ENCODE measurements at places on chromosomes 4 and X.

DNA sequence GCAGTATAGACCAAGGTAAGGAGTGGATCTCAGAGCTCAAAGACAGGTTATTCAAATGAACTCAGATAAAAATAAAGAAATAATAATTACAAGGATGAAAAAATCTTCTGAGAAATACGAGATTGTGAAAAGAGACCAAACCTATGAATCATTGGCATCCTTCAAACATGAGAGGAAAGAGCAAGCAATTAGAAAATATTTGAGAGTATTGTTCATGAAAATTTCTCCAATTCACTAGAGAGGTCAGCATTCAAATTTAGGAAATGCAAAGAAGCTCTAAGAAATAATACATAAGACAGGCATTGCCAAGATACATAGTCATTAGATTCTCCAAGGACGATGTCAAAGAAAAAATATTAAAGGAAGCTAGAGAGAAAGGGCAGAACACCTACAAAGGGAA lies 93.5 kb upstream of the GALNTL6 start:
- no peak for DNase-seq

DNA sequence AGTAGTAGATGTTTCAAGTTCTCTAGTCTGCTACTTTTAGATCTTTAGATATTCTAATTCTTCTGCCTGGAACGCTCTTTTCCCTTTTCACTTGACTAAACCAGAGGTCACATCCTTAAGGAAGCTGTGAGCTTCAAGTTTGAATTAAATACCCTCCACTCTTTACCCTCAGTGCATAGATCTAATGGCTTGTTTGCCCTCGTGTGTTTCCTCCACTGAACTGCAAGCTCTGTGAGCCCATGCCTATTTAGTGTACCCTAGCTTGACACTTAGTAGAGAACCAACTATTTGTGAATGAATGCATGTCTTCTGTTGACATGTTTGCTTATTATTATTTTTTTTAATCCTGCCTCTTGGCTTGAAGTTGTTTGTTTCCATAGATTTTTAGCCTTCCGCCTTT lies 138.3 kb downstream of the PDE5A start:
- no peak for DNase-seq

DNA sequence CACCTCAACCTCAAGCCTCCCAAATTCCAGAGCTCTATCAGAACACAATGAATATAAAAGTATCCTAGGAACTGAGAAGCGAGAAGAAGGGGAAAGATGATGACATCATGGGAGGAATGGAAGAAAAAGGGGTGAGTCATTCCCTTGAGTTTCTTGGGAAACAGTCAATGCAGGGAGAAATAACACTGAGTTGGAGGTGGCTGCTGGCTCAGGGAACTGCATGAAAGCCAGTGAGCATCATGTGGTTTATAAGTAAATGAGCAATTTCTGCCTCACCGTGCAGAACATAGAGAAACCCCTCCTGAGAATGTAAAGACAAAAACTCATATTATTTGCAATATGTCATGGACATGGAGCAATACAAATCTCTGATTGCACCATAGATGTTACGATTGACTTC lies 73.3 kb downstream of the SHOX start:
- DNase-seq, result no peak

- no peak for DNase-seq
Observed at GRCh38 chr4:78671903-78672815, 104.0 kb upstream of the BMP2K start.

DNA sequence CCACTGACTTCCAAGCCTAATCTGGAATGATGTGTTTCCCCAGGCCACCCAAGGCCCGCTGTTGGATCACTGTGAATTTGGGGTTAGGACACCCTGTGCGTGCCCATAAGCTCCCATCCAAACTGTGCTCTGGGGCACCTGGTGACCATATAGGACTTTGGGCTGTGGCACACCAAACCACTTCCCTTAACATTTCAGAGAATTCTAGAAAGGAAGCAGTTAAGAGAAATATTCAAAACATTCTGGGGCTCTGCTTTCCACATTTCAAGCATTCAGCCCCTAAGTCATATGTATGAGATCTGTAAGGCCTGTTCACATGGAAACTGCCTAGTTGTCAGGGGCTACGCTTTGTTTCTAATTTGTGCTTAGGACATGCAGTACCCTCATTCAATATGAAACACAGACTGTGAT lies 14.4 kb downstream of the VGLL1 start:
- DNase-seq, result no peak

- no peak for DNase-seq
Observed at GRCh38 chr4:3328814-3329663, 36.2 kb downstream of the RGS12 start.

DNA sequence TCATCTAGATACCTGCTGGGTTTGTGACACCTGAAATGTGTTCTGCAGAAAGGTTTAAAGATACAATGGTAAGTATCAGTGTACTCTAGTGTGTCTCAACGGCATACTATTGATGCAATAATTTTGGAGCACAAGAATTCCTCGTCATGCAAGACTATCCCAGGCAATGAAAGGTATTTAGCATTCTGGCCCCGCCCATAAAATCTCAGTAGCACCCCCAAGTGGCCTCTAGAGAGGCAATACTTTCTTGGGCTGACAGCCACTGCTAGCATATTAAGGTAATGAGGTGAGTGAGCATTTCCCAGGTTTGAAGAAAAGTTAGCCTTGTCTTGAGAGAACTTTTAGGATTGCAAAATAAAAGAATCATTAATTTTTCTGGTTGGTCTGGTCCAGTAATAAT lies 24.0 kb downstream of the TAB3 start:
- DNase-seq, result no peak

DNA sequence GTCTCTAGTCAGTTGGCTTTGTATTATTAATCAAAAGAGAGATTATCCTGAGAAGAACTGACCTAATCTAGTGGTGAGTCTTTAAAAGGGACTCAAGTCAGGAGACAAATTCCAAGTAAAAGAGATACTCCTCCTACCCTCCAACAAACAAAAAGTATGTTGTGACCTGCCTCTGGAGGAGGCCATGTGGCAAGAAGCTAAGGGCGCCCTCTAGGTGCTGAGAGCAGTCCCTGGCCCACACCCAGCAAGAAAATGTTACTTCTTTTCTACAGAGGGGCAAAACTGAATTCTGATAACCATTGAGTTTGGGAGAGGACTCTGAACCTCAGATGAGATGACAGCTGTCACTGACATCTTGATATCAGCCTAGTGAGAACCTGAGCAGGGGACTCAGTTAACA lies 953.6 kb upstream of the AGA start:
- DNase-seq, result no peak

- DNase-seq, result no peak
Observed at GRCh38 chr4:41260116-41260733, 3.5 kb downstream of the UCHL1 start.

GRCh38 chrX:36583674-36584073 lies 424.5 kb upstream of the FAM47C start:
- no peak for DNase-seq

DNA sequence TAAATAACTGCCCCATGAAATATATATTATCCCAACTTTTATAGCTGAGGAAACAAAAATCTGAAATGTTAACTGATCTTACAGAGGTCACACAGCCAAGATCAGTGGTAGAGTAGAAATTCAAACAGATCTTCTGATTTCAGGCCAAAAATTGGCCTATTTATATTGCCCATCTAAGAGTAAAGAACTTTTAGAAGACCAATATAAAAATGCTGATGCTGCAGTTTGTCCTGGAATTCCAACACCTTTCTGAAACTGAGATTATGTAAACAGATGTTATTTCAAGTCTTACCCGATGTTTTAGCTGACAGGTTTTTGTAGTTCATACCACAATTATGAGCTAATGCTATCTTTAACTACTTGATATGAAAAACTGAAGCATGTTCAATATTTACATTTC lies 51.1 kb downstream of the SPANXN3 start:
- DNase-seq, result no peak

GRCh38 chr4:123345137-123345934 lies 51.3 kb upstream of the SPRY1 start:
- no peak for DNase-seq

DNA sequence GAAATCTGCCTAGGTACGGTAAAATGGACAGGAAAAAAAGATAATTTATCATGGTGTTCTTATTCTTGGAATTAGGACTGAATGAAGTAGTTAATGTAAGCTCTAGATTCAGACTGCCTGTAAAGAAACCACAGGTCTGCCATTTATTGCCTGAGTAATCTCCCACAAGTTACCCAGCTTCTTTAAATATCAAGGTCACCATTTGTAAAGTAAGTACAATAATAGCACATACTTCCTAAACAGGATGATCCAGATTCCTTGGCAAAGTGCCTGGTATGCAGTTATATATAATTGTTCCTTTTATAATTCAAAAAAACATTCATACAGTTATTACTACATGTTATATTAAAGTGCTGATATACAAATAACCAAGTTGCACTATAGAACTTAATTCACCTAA lies 368.6 kb downstream of the HNRNPD start:
- DNase-seq, result no peak

DNA sequence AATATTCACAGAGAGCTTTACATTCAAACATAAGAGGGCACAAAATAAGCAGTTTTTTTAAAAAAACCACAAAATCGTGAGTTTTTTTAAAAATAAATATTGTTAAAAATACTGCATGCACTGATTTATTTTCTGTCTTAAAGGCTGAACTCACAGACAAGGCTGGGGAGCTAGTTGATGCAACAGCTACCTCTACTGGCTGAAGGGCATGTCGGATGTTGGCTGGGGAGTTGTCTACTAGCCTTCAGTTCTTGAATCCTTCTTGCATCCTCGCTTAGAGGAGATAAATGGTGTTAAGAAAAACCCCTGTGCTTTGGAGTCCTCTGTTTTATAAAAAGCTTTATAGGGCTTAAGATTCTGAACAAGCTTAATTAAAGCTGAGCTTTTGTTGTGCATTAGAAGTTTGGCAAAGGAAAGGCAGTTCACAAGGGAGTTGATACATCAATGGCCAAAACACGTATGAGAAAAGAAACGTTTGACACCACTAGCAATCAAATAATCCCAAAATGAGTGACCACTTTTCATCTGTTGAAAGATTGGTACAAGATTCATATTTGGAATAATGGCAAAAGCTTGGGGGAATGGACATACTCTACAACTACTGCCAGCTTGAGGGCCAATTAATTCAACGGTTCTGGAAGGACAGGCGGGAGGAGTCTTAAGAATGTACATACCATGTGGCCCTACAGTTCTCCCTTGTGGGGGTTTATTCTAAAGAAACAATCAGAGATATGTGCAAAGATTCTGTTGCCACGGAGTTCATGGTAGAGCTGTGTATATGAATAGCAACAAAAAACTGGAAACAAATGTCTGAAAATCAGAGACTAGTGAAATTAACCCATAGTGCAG lies 94.7 kb downstream of the SEL1L3 start:
- peak; percentile 32 for DNase-seq

Measured in AG04450 (cell line).